ENCODE measurements at places on chromosomes 7 and 10.

DNA sequence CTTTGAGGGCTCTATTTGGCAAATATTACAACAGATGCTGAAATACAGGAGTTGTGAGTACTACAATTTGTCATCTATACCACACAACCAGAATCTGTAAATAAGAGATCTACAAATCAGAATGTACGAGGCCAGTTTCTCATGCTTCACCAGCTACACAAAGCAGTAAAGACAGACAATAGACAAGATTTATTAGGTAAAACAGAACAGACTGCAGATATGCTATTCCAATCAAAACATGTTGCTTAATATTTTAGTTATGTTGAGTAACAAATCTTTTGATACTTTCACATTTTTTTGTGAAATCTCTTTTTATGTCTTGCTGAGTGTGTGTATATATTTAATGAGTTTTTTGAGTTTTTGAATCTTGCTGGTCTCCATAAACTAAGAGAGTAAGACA, 109.1 kb downstream of the CHCHD3 start:
- no peak for DNase-seq

DNA sequence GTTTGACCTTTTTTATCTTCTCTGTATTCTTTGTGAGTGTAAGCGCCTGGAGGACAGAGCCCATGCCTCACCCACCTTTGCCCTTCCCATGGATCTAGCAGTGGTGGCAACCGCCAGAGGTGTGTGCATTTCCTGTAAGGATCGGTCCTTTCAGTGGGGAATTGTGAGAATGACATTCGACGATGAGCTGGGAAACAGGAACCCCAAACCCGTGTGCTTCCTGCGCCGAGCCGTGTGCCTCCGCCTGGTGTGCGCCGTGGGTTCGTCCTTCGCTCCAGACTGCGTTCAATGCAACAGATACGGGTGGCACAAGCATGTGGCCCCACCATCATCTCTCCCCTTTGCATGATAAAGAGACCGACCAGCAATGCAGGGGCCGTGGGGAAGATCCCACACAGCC, 1.7 kb upstream of the DIP2C start:
- DNase-seq: no peak

DNA sequence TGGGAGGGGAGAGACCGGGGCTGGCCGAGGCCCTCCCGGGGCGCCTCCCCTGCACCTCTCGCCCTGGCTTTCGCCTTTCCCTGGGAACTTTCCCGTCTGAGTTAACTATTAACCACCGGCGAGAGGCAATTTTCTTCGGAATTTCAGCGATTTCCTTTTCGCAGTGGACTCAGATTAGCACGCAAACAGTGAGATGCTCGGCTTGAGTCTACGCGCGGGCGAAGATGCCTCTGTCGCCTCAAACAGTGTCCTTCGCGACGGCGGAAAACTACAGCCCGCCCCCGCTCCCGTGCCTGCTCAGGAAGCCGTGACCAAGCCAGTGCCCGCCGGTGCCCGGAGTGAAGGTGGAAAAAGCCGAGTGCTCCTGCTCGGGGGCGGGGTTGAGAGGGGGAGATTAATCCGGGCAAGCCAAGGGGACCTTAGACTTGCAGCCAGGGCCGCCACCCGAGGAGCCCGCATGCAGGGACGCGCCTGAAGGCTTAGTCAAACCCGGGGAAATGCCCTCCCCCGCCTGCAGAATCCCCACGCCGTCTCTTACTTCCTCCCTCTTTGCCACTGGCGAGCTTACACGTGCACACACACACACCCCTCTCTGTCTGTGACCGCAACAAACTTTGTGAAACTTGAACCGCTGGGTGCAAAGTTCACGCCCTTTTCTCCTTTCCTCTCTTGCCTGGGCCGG, 14.5 kb upstream of the PAX2 start:
- no peak for DNase-seq

- DNase-seq: peak; percentile 89
Observed at GRCh38 chr10:30783939-30784501, 154.5 kb upstream of the LYZL2 start.

DNA sequence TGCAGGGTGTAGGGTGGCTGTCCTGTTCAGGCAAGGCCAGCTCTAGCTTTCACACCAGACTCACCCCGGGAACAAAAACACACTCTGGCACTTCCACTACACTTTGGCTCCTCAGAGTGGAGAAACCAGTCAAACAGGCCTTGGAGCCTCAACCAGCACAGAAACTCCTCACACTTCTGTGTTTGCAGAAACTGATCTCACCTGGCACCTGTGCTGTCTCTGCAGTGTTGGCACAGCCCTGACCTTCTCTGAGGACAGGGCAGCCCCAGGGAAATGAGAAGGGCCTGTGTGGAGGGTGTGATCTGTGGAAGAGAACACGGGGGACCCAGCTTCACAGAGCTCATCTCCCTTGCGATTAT, 4.1 kb upstream of the CALML5 start:
- DNase-seq: no peak

DNA sequence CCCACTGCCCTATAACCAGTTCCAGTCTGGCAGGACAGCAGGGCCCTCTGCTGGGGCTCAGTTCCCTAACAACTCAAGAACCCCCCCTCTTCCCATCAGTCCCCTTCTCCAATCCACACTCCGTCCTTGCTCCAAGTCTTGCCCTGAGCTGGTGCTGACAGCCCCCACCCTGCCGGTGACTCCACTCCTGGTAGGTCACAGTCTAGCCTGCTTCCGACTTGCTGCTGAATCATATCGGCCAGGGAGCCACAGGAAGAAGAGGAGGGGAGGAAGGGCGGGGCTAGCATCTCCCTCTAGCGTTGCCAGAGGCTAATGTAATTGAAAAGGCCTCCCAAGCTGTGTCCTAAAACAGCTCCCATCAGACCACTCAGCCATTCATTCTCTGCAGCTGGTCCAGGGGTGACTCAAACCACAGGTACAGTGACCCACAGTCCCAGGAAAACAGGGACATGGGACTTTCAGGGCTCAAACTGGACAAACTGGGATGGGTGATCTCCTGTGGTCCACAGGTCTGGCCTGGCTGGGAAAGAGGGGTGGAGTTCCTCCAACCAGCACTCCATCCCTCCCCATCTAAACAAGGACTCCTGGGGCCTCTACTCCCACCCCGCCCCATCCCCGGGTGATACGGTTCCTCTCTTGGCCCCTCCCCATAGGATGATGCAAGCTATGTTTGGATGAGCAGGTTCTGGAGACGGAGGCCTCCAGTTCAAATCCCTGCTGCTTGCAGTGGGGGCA, 158.8 kb downstream of the SH3PXD2A start:
- DNase-seq: peak; percentile 83

DNA sequence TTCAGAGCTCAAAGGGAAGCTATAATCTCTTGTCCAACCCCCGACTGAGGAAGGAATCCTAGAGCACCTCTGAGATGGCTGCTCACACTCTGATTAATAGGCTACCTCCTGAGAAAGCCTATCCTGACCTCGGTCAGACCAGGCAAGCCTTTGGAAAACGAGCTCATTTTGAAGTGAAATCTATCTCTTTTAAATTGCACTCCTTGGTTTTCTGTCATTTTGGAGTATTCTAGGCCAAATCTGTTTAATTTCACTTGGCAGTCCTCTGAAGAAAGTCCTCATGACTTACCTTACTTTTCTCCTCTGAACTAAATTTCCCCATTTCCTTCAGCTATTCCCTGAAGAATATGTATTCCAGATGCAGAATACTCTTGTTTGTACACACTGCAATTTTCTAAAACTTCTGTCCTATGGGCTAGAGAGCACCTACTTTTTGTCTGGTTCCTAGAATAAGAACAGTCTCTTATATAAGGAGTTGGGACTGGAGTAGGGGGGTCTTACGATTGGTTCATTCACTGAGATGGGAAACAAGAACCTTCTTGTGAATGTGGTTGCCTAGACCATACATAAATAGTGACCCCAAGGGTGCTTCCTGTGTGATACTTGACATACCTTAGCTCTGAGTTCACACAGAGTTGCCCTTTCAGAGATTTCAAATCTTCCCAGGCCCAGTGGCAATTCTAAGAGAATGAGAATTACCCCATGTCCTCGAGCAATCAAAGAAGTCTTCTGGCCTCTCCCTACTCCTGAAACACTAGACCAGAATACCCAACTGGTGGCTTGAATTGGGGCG, 31.9 kb upstream of the HPS1 start:
- DNase-seq: no peak

DNA sequence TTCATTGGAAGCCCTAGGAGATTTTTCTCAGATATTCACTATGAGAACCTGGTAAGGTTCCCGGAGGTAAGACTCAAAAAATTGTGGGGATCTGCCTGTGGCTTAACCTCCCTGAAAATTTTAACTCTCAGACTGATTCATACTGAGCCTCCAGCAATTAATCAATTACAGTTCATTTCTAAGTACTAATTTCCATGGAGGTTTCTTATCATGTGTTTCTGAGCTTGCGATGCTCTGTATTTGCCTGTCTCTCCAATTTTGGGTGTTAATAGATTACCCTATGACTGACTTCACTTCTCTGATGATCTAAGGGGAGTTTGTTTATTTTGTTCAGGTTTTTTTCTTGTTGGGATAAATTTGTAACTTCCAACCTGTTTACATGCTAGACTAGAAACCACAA, 215.4 kb upstream of the TMEM196 start:
- DNase-seq: no peak

GRCh38 chr10:32957341-32958084, 517 bp downstream of the ITGB1 start:
- DNase-seq: peak; percentile 42

- peak; percentile 50 for DNase-seq
Observed at GRCh38 chr7:74141705-74142104, 32.5 kb upstream of the EIF4H start.

DNA sequence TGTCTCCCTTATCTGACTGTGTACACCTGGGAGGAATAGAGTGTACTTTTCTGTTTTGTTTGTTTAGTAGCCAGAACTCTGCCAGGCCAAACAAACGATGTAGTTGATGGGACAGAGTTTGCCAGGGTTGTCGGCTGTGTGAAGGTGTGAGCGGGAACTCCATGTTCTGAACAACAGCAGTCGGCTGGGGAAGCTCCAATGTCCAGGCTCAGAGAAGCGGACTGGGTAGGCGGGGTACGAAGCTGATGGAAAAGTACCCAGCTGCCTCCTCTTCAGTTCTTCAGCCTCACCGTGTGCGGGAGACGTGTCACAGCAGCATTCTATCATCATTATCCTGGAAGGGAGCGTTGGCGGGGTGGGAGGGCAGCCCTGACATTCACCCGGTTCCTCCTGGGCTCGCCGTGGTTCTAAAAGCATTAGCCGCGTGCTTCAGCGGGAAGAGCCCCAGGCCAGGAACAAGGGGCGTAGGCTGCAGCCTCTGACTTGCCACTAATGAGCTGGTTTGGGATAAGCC, 52.9 kb downstream of the PFKFB3 start:
- DNase-seq: no peak

- no peak for DNase-seq
Observed at GRCh38 chr10:4252701-4253100, 467.7 kb upstream of the KLF6 start.

Data from endothelial cell of umbilical vein (primary cell).